NK-92 treated with Interleukin-12 subunit alpha and Interleukin-12 subunit beta, amount 100 ng/mL, for 24 hours (cell line): ENCODE measurements at places on chromosomes 3 and 15.
A peak's percentile ranks its signal among the peaks of the same experiment; 100 is the strongest.

GRCh38 chr3:194995334-194995733, 275.6 kb downstream of the XXYLT1 start:
- no peak for DNase-seq

GRCh38 chr3:109089265-109089664, 28.7 kb downstream of the MORC1 start:
- DNase-seq: no peak

DNA sequence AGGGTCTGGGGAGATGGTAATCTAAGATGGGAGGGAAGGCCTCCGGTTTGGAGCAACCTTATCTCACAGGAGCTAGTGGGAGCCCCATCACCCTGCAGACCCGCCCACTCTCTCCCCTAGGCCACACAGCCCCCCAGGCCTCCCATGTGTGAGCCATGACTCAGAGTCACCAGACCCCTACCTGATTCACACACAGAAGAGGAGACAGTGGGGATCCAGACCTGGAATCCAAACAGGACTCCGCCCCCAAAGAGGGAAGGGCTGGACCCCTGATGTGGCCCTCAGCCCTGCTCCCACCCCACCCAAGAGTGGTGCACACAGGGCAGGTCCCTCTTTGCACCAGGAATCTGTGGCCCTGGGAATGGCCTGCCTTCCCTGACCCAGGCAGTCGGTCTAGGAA, 97.4 kb downstream of the ADCY5 start:
- DNase-seq: no peak

DNA sequence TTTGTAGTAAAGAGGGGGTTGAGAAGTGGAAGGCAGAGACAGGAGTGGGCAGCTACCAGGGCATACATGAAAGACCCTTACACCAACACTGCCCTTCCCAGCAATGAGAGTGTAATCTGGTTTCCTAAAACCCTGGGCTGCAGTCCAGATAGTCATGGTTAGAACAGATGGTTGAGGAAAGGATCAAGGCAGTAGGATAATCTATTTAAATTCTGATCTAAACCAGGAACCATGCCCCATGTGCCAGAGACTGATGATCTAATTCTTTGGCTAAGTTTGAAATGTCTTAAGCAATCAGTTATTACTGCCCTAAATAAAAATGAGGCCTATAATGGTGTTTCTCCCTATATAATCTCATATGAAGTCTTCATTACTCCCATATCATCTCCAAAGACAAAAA, 59.6 kb downstream of the PRTG start:
- no peak for DNase-seq

- DNase-seq: no peak
These were observed 16.3 kb downstream of the RTP1 start for GRCh38 chr3:187213616-187214015.

DNA sequence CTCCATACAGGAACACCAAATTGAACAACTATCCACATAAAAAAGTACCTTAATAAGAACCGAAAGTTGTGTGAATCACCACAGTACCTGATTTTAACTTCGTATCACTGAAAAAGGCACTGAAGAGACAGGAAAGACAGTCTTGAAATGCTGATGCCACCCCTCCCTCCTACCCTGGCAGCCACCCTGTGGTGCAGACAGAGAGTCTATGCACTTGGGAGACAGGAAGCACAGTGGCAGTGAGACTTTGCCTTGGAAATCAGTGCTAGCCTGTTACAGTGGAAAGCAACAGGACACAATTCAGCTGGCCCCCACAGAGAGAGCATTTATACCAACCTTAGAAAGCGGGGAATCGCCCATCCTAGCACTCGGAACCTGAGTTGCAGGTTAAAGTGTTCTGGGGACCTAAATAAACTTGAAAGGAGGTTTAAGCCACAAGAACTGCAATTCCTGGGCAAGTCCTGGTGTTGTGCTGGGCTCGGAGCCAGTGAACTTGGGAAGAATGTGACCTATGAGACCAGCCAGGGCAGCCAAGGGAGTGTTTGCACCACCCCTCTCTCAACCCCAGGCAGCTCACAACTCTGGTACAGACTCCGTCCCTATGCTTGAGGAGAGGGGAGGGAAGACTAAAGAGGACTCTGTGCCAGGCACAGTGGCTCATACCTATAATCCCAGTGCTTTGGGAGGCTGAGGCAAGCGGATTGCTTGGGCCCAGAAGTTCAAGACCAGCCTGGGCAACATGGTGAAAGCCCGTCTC, 240.1 kb downstream of the ISL2 start:
- no peak for DNase-seq

GRCh38 chr3:185630182-185630622, 44.1 kb downstream of the SENP2 start:
- no peak for DNase-seq

GRCh38 chr3:135965506-135966270, at the start of gene PPP2R3A:
TSS of gene PPP2R3A (plus strand) at chr3:135965728. CDS start at chr3:136001499, 35,771 bp downstream.
- no peak for DNase-seq

- no peak for DNase-seq
These were observed 80.8 kb downstream of the PCCB start for GRCh38 chr3:136330900-136331299.

GRCh38 chr15:98719137-98719740, 70.9 kb downstream of the IGF1R start:
- no peak for DNase-seq

DNA sequence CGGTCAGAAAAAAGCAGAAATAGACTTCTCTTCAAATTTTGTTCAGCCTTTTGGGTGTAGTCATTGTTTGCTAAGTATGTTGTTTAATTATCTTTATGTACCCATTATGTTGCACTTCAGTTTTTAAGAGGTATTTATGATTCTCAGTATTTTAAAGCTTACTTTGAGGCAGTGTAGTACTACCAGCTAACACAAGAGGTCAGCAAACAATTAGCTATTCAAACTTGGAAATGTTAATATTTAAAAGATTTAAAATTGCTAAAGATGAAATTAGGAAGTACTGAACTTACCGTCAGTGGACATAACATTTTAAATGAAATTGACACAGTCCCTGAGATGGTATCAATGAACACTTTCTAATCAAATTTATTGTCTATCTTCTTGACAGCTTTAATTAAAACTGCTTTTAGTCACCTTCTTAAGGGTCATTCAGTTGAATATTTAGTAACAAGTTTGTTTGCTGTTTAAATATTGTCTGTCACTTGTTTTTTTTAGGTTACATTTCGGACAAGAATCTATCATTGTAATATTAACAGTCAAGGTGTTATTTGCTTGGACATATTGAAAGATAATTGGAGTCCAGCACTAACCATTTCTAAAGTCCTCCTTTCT, 28.1 kb downstream of the NKIRAS1 start:
- DNase-seq: no peak

GRCh38 chr15:40927873-40928806, 1.0 kb upstream of the DLL4 start:
- no peak for DNase-seq

DNA sequence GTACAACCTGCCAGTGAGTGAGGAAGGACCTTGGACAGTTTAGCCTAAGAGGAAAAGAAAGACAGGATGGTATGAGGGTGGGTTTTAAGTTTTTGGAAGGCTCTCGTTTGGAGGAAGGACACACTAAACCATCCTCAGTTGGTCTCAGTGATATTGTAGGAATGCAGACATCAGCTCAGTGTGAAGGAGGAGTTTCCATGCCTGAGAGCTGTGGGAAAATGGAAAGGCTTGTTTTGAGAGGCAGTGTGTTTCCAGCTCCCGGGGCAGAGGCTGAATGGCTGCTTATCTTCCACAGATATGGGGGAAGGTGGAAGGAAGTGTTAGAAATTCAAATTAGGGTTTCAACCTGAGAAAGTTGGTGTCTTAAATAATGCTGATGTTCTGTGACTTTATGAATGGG, 89.6 kb upstream of the MYZAP start:
- DNase-seq: no peak

- no peak for DNase-seq
These were observed 78.3 kb downstream of the EEFSEC start for GRCh38 chr3:128231606-128232005.

DNA sequence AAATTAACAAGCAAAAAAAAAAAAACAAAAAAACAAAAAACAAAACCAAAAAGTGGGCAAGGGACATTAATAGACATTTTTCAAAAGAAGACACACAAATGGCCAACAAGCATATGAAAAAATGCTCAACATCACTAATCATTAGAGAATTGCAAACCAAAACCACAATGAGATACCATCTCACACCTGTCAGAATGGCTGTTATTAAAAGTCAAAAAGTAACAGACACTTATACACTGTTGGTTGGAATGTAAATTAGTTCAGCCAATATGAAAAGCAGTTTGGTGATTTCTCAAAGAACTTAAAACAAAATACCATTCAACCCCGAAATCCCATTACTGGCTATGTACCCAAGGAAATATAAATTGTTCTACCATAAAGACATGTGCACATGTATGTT, 222.4 kb upstream of the CD96 start:
- no peak for DNase-seq

- DNase-seq: peak; percentile 44
These were observed 44.0 kb downstream of the CHSY1 start for GRCh38 chr15:101207867-101208288.

DNA sequence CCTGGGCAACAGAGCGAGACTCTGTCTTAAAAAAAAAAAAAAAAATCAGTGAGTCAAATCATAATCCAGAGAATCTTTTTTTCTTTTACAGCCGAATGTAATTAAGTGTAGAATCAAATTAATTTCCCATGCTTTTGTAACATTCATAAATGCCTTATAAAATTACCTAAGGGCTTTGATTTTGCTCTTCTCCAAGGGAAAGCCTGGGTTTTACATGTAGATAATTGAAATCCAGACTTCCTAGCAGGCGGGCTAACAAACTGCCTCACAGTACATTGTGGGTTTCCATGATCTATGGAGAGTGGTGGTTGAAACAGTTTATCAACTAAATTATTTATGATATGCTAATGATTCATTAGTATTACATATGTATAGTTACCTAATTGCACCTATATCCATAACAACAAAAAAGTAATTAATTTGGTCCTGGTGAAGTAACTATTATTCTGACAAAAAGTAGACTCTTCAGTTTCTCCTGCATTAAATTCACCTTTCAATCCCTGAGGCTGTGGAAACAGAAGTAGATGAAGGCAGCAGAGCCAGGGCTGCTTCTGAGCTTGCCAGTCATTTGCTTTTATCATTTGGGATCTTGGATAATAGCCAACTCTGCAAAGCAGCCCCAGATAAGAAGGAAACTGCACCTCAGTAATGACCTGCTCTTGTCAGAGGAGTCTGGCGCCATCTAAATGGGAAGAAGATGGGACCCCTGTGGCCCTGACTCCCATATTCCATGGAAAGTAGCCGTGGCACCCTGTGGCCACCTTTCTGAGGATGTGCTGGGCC, 9.5 kb downstream of the CCR9 start:
- DNase-seq: no peak

DNA sequence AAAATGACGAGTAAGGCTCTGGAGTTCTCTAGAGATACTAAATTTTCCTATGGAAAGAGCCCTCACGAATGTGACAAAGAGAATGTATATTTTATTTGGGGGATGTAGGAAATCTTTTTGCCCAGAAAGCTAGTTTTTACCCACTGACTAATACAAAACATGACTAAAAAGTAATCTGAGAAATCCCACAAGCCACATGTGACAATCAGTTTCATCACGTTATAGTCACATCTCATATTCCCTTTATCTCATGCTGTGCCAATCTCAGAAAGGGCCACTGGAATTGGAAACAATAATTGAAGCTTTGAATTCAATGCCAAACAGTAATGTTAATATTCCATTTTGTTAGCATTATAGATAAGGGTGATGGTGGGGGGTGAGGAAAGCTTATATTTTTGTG, 509.0 kb upstream of the GOLIM4 start:
- no peak for DNase-seq

GRCh38 chr3:63354160-63354559, 76.1 kb downstream of the SYNPR start:
- no peak for DNase-seq

DNA sequence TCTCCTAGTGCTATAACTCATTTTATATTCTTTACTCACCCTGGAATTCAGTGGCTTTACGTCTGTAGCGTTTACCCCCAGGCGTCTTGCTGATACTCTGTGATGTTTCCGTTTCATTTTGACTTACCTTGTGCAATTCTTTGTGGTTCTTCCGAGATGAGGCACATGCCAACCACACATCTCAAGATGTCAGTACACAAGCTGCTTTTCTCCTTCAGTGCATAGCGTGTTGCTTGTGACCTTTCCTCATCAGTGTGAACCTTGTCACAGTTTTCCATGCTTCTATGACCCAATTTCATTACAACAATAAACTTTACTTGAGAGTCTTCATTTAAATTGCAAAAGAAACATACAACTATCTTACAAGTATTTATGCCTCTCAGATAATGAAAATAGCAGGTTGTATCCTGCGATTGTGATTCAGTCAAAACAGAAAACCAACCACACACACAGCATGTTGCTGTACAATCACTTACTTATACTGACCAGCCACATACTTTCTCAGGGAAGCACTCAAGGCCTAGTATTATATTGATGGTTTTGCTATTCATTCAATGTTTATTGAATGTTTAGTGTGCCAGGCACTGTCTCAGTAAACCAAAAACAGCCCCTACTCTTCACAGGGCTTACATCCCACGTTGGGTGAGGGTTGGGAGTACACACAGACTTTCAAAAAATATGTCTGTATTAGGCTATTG, 4.6 kb upstream of the TBL1XR1 start:
- DNase-seq: peak; percentile 47

DNA sequence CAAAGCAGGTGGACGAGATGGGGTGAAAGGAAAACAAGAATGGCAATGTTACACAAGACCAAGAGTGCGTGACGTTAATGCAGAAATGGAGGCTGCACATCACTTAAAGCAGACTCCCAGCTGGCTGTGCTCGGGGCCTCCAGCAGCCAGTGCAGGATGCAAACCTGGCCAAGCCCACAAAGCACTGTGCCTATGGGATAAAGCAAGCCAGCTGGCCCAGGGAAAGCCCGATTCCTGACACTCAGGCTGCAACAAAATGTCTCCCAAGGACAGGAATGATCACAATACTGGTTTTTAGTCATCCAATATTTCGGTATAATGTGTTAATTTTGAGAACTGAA, 86.2 kb downstream of the SEC22A start:
- no peak for DNase-seq

DNA sequence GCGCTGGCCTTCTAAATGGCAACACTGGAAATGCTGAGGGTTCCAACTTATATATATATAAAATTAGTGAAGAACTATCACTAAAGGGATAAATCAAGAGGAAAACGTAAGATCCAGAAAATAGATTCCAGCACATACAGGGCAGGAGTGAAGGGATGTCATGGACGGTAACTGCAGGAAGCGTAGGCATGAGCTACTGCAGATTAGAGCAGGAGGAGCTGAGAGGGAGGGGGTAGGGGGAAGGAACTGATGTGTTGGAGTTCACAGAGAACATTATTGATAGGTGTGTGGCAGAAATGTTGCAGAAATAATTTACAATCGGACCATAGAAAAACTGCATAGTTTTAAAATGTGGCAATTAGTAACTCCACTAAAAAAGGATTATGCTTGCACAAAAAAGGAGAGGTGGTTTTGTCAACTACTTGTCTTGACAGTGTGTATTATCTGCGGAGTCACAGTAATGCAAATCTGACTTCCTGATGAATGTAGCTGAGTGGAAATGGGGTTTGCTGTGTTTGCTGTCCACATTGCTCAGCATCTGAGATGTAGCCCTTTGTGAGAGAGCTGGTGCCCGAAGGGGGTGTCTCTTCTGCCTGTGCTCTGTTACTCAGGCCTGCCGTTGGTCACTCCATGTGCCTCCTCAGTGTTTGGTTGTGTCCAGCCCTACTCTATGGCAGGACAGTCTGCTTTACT, 61.2 kb downstream of the PAK2 start:
- no peak for DNase-seq

- DNase-seq: no peak
These were observed 108.3 kb upstream of the WNT5A start for GRCh38 chr3:55595420-55595819.

GRCh38 chr3:85554153-85554552, 595.4 kb downstream of the CADM2 start:
- DNase-seq: no peak

- DNase-seq: no peak
These were observed 140.6 kb downstream of the RBPMS2 start for GRCh38 chr15:64634576-64635498.
